Hematopoietic multipotent progenitor cell treated with erythropoietin and hydrocortisone succinate and interleukin-3 and kit ligand, for 17 days (in vitro differentiated cells): ENCODE measurements at places on chromosomes 5 and 9.

DNA sequence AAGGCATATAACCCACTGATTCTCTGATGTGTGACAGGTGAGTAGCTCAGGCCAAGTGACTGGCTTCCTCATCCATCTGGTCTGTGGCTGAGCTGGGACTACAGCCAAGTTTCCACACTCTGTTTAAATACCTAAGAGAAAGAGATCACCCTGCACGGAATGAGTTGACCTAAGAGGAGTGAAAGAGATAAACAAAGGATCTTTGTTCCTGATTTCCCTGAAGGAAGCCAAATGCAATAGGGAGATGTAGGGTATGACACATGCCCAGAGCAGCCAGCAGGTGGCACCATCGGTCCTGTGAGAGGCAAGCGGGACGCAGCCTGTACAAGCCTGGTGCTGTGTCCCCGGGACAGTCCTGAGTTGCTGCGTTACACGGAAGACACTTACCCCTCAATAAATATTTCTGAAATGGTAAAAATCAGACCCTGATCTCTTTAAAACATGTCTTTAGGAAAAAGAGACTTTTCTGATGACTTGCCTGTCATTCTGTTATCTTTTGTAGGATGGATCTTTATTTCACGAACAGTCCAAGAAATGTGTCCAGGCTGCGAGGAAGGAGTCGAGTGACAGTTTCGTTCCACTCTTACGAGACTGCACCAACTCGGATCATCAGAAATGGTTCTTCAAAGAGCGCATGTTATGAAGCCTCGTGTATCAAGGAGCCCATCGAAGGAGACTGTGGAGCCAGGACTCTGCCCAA is 41.1 kb downstream of the GALNT12 start:
- DNase-seq: peak; percentile 73

GRCh38 chr9:137791947-137792346 is 85.6 kb upstream of the CACNA1B start:
- DNase-seq: no peak

DNA sequence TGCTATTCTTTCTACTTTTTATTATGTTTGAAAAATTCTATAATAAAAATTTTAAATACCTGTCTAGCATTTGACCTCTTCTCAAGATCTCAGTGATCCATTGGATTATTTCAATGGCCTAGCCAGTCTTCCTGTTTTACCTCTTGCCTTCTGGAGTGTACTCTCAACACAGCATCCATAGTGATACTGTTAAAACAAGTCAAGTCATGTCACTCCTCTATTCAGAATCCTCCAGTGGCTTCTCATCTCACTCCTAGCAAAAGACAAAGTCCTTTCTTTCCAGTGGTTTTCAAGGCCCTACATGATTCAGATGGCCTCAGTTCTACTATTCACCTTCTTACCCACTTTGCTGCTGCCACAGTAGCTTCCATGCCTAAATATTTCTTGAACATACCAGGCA is 1.8 kb downstream of the MARVELD2 start:
- DNase-seq: no peak

DNA sequence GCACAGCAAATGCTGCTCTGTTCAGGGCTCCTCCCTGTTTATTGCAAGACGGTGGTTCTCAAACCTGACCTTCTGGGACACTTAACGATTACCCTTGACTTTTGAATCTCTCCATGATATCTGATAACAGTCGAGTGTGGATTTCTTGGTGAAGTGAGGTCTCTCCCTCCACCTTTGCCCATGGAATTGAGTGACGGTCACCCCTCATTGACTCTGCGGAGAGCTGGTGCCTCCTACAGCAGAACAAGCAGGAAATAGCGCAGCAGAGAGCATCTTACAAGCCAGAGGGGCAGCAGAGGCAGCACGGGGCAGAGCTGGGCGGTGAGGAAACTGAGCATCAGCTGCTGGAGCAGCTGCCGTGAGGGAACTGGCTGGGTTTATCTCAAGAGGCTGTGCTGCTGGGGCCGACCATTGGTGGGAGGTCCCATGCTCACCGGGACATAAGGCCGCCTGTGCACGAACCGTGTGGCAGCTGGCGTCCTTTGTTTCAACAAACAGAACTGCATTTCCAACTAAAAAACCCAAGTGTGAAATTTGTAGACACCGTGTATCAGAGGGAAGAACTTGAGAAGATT is 189.8 kb downstream of the MTRR start:
- DNase-seq: no peak

- no peak for DNase-seq
Measured at GRCh38 chr9:87849144-87849758, 33.4 kb upstream of the SPATA31E1 start.

GRCh38 chr5:93704996-93705395 is 36.4 kb downstream of the POU5F2 start:
- DNase-seq: no peak

DNA sequence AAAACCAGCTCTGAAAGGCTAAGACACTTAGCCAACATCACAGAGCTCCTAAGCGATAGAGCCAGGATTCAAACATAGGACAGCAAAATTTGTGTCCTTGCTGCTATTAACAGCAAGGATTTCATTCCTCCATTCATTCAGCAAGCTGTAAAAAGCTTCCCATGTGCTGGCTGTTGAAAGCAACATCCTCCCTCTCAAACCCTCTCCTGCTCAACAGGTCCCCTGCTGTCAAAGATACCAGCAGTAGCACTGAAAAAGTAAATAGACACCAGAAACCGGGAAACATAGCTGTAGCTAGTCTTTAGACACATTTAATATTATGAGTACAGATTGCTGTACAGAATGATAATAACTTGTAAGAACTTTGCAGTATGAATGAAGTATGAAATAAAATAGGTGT is 52.6 kb upstream of the ADAMTSL1 start:
- DNase-seq: no peak

- DNase-seq: no peak
Measured at GRCh38 chr9:29208670-29209069, 1635.4 kb upstream of the C9orf72 start.

DNA sequence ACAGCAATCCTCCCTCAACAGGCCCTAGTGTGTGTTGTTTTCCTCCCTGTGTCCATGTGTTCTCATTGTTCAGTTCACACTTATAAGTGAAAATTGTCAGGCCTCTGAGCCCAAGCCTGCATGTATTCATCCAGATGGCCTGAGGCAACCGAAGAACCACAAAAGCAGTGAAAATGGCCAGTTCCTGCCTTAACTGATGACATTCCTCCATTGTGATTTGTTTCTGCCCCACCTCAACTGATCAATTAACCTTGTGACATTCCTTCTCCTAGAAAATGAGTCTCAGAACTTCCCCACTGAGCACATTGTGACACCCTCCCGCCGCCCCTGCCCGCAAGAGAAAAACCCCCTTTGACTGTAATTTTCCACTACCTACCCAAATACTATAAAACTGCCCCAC is 17.4 kb upstream of the TRPC7 start:
- DNase-seq: no peak
